ENCODE measurements at places on chromosomes 16 and 17.

- DNase-seq = no peak
Observed at GRCh38 chr16:49503256-49504022, 129.8 kb downstream of the C16orf78 start.

- no peak for DNase-seq
Observed at GRCh38 chr16:301235-301634, 18.3 kb downstream of the PDIA2 start.

GRCh38 chr16:69926241-69926640, 24.9 kb upstream of the CLEC18A start:
- DNase-seq = no peak

DNA sequence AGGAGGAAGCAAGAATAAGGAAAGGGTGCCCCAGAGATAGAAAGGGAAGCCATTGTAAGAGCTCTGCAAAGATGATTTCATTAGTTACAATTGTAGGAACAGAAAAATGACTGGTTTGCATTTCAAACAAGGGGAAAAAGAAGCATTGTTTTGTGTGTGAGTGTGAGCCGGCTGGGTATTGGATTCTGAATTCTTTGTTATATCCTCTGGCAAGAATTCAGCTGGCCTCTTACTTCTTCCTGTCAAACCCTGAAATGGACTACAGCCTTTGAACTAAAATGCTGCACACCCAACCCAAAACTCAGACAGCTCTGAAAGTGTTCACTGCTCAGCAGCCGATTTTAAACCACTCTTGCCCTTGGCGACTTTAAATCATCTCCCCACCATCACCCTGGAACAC, 461.3 kb downstream of the PMP22 start:
- no peak for DNase-seq

GRCh38 chr16:67082100-67082499, 27.6 kb upstream of the PHAF1 start:
- DNase-seq = no peak

DNA sequence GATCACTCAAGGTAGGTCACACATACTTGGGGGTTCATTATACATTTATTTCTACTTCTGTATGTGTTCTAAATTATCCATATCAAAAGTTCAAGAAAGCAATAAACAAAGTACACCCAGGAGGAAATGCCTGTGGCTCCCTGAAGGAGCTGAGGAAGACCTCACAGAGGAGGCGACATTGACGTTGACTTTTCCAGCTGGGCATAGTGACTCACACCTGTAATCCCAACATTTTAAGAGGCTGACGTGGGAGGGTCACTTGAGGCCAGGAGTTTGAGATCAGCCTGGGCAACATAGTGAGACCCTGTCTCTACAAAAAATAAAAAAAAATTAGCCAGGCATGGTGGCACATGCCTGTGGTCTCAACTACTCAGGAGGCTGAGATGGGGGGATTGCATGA, 16.3 kb downstream of the ITGAD start:
- no peak for DNase-seq

Data from OCI-LY7 (cell line).